ENCODE measurements at places on chromosomes 1 and 21.

GRCh38 chr1:211257826-211258225, 1.3 kb upstream of the RCOR3 start:
- DNase-seq: no peak

DNA sequence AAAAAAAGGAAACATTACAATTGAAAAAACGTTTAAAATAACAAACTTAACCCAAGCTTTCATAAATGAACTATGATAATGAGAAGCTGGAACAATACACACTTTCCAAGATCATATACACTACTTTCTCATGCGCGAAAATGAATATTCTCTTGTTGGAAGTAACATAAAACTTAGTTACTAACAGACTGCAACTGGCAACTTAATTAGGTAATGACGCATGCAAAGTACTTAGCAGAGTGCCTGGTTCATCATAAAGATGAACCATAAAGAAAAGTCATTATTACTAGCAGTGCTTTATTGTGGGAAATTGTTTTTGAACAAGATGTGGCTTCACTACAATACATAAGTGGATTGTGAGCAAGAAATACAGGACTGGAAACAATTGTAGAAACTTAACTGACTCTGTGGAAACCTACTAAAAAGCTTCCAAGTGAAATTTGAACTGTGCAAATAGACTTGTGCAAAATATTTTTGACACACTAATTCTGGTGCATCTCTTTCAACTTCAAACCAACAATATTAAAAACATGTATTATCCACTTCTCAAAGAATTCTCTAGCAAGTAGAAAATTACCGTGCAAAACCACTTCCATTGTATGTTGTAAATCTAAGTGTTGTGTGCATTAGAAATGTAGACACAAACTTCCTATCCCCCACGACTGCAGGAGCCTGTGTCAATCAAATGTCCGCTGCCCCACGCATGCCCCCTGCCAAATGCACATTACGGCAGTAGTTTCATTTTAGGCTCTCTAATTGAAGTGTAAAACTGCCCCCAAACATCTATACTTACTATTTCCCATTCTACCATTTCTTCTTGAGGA, 2.0 kb downstream of the ARHGAP29 start:
- no peak for DNase-seq

DNA sequence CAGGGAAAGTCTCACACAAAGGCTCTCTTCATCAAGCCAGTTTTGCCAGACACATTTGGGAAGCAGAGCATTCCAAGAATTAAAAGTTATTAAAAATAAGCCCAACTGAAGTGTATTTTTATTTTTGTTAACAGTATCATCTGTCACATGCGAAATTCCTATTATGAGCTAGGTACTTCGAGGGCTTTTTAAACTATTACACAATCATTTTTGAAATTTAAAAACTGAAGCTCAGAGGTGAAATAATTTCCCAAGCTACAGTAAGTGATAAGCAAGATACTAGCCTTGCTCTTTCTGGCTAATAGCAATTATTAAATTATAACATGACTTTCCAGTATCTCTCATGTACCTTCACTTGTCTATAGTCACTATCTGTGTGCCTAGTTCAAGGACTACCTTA, 12.0 kb upstream of the NRAS start:
- no peak for DNase-seq

DNA sequence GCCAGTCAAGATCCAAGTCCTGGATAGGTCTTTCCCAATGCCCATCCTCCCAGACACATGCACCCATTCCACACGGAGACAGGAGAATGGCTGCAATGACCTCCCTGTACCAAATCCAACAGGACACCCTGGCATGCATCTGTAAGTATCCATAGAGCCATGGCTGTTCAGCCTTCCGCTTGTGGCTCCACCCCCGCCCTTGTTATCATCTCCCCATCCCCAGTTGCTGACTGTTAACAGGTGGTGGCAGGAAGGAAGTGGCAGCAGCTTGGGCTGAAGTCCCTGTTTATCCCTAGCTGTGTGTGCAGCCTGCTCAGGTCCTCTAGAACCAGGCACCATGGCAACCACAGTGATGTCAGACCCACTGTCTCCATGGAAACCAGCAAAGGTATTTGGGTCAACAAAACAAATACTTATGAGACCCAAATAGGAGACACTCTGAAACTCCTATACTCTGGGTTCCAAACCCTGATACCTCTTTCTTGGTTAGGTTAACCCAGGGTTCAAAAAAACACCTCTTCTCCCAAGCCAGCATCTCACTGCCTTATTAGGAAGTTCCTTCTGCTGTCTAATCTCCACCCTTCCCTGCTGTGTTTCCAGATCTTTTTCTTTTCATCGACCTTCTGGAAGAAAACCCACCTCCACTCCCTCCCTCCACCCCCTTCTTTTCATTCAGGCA, 721 bp downstream of the PBXIP1 start:
- DNase-seq: peak; percentile 71

GRCh38 chr1:31476891-31477846, 64.2 kb downstream of the SERINC2 start:
- no peak for DNase-seq

DNA sequence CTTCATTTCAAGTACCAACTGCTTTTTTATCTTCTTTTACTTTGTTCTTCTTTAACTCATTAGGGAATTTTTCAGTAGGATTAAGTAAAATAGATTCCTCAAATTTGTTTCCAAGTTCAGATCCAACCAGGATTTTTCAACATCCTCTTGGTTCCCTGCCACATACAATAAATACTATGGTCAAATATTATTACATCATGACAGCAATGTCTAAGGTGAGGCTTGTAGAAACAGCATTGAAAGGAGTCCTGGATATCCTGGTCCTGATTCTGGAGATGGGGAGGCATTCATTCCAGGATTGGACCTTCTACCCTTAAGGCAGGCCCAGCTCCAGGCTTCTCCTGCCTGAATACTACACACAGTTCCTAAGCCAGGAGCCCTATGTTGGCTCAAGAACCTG, 80.2 kb upstream of the F3 start:
- DNase-seq: no peak

- DNase-seq: no peak
Measured at GRCh38 chr1:225654688-225655508, 2.0 kb upstream of the ENAH start.

DNA sequence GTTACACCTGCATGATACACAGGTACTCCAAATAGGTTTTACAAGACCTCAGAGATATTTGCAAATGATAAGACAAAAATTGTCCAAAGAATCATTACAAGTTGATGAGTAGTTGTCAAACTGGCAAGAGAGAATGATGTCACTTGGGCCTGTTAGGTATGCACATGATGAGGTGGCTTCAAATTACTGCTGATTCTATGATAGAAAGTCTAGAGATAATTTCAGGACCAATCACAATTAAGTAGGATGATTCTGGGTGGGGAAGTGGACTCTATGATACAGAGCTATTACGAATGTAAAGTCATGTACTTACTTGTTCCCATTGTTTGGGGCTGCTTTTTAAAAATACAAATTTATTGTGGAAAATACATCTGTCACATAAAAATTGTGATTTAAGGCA, 5.2 kb upstream of the SPRR1B start:
- DNase-seq: no peak

- no peak for DNase-seq
Measured at GRCh38 chr1:108503062-108503733, 53.1 kb downstream of the NBPF6 start.

GRCh38 chr1:21763236-21763635, 19.7 kb downstream of the USP48 start:
- DNase-seq: no peak

DNA sequence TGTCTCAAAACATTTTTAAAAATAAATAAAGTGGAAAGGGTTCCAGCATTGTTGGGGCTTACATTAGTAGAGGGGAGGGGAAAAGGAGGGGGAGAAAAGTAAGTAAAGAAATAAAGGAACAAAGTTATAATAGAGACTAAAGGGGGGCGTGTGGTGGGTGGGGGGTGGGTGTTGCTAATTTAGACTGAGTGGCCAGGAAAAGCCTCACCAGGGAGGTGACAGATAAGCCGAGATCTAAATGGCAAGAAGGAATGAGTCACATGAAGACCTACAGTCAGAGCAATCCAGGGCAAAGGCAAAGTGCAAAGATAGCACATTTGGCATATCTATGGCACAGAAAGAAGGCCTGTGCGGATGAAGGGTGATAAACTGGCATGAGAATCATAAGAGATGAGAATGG, 7.5 kb downstream of the MPL start:
- DNase-seq: no peak

DNA sequence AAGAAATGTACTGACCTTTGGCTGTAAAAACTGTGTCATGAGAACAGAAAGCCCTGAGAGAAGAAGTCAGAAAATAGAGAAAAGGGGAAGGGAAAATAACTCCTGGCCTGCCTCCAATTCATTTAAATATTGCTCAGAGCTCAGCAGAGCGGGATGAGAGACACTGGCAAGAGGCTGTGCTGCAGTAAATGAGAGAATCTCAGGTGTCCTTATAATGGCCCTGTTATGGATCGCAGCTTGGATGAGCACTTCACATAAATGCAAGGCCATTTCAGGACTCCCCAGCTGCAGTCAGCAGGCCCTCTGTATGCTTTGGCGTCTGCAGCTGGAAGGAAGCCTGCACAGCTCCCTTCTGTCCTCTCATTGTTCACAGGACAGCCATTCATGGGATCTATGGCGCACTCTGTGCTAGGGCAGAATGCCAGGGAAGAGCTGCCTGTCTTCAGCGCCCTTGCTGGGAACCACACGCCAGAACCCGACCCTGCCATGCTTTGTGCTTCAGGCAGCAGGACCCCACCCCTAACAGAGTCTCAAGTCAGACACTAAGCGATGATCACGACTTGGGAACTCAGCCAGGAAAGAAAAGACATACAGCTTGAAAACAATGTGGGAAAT, 20.7 kb upstream of the ABCB10 start:
- no peak for DNase-seq

- no peak for DNase-seq
Measured at GRCh38 chr1:115213130-115213529, 123.8 kb upstream of the TSPAN2 start.

DNA sequence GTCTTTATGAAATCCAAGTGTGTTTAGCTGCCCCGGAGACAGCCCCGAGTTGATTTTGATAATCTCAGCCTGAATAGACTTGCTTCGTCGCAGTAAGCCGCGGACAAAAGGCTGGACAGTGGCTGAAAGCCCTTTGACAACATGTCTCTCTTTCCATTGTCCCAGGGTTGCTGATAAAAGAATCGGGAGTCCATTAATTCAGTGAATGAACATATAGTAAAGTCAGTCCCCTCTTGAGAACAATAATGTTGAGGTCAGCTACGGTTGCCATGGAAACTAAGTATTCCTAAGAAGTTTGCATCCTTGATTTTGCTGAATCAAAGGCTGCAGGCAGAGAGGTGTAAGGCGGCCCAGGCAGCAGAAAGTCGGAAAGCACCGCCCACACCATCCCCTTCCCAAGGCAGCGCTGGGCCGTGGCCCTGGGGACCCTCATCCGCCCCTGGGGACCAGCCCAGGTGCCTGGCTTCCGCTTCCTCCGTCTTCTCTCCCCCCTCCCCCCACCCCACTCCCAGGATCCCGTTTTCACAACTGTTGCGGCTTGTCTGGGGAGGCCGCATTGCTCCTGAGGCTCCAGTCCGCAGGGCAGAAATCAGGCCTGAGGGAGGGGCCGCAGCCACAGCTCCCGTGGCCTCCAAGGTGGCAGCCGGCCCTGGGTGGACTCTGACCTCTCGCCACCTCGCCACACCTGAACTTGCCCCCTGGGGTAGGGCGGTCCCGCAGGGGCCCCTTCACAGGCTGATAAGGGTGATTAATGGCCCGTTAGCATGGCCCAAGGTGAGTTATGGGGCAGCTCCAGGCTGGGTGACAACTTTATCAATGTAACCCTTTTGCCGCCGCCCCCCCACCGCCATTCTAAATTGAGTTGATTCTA, 180.9 kb downstream of the PRDM16 start:
- DNase-seq: no peak

DNA sequence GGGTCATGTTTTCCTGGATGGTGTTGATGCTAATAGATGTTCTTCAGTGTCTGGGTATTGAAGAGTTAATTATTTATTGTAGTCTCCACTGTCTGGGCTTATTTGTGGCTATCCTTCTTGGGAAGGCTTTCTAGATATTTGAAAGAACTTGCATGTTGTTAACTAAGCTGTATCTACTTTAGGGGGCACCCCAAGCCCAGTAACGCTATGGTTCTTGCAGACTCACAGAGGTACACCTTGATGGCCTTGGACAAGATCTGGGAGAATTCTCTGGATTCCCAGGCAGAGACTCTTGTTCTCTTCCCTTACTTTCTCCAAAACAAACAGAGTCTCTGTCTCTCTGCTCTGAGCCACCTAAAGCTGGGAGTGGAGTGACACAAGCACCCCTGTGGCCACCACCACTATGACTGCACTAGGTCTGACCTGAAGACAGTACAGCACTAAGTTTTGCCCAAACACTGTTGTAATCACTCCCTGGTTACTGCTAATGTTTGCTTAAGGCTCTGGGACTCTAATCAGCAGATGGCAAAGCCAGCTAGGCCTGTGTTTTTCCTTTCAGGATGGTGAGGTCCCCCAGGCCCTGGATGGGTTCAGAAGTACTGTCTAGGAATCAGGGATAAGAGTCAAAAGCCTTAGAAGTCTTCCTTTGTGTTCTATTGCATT, 76.5 kb upstream of the C1orf21 start:
- DNase-seq: no peak

DNA sequence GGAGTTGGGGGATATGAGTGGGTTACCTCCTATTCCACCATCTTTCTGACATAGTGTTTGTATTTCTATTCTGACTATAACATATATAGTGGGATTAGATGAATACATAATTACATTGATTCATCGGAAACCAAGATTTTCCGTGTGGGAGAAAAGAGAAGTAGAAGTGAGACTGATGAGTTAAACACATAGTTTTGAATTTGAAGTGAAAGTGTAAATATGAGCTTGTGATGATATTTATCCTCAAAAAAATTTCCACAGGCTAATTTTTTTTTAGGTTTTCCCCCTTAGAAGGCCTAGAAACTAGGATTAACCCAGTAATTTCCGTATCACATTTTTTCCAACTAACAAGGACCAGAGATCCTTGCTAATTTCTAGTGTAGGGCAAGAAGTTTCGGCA, 6.9 kb downstream of the CD1B start:
- no peak for DNase-seq

- DNase-seq: no peak
Measured at GRCh38 chr1:219173434-219173757, 282 bp upstream of the LYPLAL1 start.

- DNase-seq: no peak
Measured at GRCh38 chr1:192518700-192519099, 56.9 kb upstream of the RGS1 start.

DNA sequence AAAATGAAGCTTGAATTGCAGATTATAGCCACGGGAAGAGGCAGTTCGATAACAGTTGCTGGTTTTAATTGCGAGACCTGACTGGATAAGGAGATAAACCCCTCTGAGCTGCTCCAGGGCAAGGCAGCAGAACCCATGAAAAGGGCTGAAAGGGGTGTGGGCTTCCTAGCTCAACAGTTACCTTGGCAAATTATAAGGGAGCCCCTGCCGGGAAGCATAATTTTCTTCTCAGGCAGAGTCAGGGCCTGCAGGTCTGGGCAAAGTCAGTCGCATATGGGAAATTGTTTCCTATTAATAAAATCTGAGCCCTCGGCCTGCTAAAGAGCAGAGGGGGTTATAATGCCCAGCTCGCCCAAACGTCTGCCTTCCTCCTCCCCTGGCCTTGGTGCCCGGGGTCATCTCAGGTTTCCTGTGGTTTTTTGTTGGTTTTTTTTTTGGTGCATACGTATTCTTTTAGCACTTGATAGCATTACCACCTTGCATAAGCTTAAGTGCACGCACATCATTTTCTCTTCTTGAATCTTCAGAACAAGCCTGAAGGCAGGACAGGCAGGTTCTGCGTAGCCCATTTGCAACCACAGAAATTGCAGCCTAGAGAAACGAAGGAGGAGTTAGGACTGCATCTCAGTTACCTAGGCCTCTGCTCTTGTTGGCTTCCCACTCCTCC, 33.9 kb upstream of the SELENON start:
- no peak for DNase-seq
